Activated naive CD8-positive, alpha-beta T cell treated with anti-CD3 and anti-CD28 coated beads, Interleukin-2, amount 50 U/mL, for 24 hours (primary cell): ENCODE measurements at places on chromosomes 4 and X.

- DNase-seq: no peak
Observed at GRCh38 chr4:48968814-48969213, 17.3 kb upstream of the CWH43 start.

- no peak for DNase-seq
Observed at GRCh38 chr4:152094970-152095700, 334.3 kb upstream of the GATB start.

DNA sequence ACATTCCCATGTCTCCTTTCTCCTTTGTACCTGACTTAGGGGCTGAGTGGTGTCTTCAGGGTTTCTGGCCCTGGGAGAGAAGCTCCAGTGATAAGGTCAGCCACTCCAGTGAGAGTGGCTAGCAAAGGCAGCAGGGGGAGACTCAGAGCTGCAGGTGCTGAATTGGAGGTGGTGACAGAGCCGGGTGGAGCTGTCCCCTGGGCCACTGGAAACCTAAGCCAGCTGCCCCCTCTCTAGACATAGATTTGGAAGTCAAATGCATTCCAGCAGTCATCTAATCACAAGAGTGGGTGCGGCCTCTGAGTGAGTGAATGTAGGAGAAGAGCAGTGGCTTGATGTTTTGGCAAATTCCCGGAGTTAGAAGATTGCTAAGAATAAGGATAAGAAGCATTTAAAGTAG is 28.5 kb downstream of the TRIM2 start:
- no peak for DNase-seq

GRCh38 chr4:128349921-128350320 is 62.3 kb upstream of the PGRMC2 start:
- no peak for DNase-seq

GRCh38 chr4:12439633-12440305 is 1011.1 kb upstream of the HS3ST1 start:
- no peak for DNase-seq

- DNase-seq: peak; percentile 56
Observed at GRCh38 chrX:150362599-150363481, at the start of gene MAMLD1. Gene MAMLD1, plus strand, starts transcription at chrX:150363317. Its CDS starts 82,200 bp downstream, at chrX:150445517.

DNA sequence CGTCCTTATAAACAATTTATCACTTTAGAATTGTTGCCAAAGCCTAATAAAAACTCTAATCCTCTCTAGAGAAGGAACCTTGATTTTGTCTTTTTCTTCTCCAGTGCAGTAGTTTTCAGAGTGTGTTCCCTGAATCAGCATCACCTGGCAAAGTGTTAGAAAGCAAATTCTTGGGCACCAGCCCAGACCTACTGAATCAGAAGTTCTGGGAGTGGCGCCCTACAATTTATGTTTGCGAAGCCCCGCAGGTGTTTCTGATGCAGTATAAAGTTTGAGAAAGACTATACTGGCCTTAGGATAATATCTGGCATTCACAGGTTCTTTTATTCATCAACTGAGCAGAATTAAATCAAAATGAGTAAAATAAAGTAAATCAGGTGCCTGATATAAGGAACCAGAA is 645.8 kb upstream of the ATOH1 start:
- no peak for DNase-seq

DNA sequence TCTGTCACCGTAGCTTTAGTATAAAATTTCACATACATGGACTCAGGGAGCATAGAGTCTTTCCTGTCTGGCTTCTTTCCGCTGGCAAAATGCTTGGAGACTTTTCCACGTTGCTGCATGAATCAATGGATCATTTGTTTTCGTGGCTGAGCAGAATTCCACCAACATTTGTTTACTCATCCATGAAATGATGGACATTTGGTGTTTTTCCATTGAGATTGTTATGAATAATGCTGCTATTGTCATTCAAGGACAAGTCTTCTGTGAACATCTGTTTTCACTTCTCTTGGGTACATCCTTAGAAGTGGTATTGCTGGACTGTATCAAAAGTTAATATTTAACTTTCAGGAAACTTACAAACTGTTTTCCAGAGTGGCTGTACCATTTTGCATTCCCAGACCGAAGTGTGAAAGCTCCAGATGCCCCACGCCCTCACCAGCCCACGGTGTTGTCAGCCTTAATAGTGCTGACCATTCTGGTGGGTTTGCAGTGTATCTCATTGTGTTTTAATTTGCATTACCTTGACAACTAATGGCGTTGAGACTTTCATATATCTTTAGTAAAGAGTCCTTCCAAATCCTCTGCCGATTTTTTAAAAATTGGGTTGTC is 5.8 kb upstream of the TMEM271 start:
- DNase-seq: no peak

DNA sequence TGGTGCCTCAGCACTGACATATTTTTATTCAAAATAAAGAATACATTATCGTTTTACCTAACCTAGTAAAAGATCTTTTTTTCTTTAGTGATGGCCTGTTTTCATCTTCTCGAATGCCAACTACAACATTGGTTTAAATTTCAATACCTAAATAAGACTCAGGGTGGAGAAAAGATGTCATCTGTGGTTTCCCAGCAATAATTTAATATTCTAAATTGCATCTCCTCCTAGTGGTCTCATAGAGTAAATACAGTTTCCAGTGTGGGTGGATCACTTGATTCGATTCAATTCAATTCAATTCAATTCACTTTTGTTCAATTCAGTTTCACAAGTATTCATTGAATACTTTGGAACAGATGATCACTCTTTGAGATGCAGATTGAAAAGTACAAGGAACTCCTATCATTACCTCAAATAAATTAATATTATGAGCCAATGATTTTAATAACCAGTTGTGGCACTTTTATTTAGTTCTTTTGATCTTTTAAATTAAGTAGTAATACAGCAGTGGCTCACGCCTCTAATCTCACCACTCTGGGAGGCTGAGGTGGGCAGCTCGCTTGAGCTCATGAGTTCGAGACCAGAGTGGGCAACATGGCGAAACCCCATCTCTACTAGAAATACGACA is 427.2 kb downstream of the FAT4 start:
- no peak for DNase-seq

DNA sequence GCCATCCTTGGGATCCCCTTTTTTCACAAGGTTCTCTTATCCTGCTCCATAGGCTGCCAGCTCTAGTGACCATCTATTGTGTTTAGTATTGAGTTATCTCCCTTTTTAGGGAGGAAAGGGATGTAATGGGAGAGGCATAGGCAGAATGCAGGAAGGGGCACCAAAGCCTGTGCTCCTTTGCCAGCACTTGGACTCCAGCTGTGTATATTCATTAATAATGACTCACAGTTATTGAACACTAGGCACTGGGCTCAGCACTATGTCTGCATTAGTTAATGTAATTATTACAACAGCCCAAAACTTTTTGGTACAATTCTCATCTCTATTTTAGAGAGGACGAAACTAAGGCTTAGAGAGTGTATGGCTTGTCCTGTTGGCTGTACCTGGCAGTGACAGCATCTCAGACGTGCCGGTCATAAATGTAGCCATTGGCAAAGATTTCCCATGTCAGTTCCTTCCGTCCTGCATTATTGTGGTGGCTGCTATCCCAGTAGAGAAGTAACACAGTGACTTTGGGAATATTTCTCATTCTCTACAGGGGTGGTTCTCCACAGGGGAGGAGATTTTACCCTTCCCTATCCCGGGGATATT is 90.3 kb downstream of the AFF1 start:
- DNase-seq: no peak

- DNase-seq: no peak
Observed at GRCh38 chr4:102104278-102104677, 241.0 kb downstream of the SLC39A8 start.

DNA sequence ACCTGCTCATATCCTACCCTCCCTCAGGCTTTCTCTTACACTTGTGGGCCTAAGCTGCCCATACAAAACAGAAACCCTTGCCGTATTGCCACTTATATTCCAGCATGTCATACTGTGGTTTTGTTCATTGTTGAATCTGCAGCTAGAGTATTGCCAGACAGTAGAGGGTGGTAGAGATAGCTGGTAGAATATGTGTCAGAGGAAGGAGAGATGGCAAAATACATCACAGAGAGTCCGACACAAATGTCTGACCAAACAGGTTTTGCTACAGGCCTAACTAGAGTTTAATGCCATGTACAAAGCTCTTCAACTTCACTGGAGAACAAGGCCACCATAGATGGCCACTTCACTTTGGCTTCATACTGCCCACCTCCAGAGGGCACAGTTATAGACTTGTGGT is 160.1 kb downstream of the EFHC2 start:
- DNase-seq: no peak

DNA sequence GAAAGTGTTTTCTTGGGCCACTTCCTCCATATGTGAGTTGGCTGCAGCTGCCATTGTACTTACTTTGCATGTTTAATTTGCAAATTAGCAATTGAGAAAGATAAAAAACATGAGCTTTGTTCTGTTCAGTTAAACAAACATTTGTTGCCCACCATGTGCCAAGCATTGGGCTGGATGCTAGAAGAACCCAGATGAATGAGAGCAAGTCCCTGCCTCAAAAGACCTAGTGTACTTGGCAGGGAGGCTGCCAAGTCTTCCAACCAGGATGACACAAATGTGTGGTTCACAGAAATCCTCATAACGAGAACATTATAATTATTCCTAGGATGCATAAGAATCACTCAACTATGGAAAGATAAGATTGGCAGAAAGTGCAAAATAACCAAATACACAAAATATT is 66.7 kb downstream of the GPM6A start:
- no peak for DNase-seq

- no peak for DNase-seq
Observed at GRCh38 chr4:5371415-5372190, 320.3 kb downstream of the STK32B start.

DNA sequence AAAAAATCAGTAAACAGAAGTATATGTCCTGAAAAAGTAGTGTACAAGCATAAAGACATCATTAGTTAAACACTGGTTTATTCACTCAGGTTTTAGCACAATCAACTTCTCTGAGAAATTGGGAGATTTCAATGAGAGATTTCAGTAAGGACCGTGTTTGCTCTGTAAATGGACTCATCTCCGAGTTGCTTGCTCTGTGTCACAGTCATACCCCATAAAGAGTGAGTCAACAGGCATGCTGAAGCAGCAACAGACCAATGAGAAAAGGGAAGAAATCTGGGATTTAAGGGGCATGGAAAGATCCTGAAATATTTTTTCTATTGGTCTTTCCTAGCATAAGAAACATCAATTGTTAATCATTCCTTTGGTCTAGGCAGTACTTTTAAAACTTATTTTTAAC is 4.7 kb downstream of the GLUD2 start:
- no peak for DNase-seq

DNA sequence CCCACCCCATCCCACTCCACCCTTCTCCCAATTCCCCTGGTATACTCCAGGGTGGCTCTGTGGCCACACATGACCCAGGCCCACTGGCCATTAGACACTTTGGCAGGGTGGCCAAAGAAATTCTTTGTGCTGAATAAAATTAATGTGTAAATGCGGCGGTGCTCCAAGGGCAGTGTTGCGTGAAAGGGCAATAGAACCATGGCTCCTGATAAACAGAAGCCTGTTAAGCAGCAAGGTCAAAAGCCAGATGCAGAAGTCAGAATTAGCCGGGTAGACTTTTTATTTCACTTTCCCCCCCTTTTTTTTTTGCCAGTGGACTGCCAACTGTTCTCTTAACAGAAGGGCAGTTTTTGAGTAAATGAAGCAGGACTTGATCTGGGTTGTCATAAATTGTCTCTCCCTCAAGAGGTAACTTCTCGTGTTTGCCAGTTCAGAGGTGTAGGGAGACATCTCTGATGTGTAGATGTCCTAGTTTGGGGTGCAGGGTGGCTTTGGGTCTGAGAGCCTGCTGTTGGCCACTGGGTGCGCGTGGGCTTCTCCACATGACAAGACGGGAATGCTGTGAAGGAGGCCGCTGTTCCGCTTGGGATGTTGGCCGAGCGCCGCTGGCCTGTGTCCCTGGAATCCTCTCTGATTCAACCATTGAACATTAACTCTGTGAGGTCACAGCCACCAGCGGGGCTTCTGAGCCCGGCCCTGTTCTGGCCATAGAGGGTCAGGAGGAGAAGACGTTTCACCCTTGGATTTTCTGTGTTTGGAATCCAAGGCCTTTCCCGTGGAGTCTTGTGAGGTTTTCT is 139.5 kb downstream of the TBL1X start:
- no peak for DNase-seq

DNA sequence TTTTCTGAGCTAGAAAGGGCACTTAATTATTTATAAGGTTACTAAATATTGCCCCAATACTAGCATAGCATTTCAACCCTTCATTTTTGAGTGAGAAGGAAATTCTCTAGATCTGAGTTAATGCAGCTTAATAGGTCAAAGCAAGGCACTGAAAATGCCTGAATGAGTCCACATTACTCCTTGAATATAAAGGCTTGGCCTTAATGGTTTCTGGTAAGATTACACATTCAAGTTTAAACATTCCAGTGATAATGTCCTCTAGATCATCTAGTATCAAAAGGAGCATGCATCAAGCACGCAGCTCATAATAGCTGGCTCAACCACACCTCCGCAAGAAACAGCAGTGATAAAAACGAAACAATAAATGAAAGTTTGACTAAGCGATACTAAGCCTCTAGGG is 87.5 kb downstream of the SPANXN3 start:
- no peak for DNase-seq

DNA sequence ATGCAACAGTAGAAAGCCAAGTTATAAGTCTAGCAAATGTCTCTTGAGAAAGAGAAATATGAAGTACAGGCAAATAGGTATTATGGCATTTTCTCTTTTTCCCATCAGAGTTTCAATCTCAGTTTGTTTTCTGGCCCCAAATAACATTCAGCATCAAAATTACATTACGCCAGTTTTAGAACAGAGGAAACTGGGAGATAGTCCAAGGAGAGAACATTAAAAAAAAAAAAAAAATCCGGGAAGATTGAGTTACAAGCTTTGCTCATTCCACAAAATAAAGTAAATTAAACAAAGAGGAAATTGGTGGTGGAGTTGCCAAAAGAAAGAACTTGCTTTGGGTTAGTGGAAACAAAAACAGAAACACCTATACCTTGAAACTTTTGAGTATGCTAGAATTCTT is 50.4 kb upstream of the IL13RA2 start:
- no peak for DNase-seq

GRCh38 chrX:21412883-21413282 is 38.7 kb downstream of the CNKSR2 start:
- no peak for DNase-seq

- no peak for DNase-seq
Observed at GRCh38 chr4:16204505-16204904, 21.8 kb downstream of the TAPT1 start.

DNA sequence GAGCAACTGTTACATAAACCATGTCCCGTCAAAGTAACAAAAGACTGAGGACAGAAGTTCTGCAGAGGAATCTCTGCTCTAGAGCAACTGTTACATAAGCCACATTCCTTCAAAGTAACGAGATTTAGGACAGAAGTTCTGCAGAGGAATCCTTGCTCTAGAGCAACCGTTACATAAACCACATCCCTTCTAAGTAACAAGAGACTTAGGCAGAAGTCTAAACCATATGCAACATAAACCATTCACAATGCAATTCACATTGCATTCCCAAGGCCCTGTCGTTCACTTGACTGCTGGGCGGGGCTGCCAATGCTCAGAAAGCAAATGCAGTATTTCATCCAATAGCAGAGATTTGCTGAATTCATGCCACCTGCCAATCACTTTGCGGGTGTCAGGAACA is 124.4 kb upstream of the PUDP start:
- no peak for DNase-seq

DNA sequence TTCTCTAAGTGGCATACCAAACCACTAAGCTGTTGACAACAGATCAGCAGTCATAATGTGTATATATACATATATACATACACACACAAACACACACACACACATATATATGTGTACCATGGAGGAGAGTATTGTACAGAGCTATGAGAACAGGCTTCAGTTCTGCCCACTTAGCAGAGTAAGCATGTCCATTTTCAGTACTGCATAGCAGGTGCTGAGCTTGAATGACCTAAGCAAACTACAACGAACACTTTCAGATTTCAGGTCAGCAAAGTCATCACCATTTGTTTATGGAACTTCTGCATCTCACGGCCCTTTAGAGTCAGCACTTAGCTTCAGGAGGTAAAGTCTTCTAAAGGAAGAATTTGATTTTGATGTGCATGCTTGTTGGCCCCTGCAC is 735.8 kb upstream of the ATOH1 start:
- no peak for DNase-seq
